ENCODE measurements at places on chromosomes 4 and X.

DNA sequence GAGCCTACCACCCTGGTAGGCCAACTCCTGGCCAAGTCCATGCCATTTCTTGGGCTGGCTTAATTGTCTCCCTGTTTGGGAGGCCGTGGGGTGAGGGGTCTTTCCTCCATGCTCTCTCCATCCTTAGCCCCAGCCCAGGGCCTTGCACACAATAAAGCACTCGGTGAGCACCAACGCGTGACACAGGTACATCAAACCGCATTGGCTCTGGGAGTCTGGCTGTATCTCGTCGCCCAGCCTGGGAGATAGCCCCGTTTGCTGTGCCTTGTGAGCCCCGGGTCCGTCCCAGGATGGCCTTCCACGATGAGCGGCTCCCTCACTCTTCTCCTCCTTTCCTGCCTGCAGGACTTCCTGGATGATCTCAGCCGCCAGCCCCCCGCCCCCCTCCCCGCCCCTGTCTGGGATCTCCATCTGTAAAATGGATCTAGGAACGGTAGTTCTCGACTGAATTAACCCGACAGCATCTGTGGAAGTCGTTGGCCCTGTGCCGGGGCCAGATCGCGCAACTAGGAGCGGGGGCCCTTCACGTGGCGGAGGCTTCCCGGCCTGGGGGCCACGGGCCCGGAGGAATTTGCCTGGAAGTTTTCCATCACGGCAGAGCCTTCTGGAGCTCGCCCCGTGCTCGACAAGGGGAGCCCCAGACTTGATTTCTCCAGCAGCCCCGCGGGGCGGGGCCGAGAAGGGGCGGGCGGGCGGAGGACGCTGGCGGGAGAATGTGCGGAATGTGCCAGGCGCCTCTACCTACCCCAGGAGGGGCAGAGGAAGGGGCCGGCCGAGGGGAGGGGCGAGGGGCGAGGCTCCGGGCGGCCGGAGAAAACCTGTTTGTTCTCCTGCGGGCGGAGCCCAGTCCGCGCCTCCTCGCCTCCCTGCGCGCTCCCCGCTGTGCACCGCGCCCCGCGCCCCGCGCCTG lies at the start of gene ZNF185:
ZNF185 (plus strand) TSS at position 846 of the 910 bp plus-strand sequence. CDS start 16,423 bp downstream, outside the sequence.
- no peak for DNase-seq

GRCh38 chr4:137533855-137534254 lies 1.6 kb upstream of the PCDH18 start:
- no peak for DNase-seq

- no peak for DNase-seq
Observed at GRCh38 chrX:71509289-71509688, 23.6 kb upstream of the OGT start.

DNA sequence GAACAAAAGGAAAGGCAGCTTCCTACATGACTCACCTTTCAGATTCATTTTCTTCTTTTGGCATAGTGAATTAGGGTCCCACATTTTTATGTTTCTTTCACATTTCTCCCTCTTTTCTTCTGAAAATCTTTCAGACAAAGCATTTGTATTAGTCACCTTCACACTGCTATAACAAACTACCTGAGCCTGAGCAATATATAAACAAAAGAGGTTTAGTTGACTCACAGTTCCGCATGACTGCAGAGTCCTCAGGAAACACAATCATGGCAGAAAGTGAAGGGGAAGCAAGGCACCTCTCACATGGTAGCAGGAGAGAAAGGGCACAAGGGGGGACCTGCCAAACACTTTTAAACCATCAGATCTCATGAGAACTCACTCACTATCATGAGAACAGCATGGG lies 36.9 kb downstream of the MAGEA9 start:
- no peak for DNase-seq

DNA sequence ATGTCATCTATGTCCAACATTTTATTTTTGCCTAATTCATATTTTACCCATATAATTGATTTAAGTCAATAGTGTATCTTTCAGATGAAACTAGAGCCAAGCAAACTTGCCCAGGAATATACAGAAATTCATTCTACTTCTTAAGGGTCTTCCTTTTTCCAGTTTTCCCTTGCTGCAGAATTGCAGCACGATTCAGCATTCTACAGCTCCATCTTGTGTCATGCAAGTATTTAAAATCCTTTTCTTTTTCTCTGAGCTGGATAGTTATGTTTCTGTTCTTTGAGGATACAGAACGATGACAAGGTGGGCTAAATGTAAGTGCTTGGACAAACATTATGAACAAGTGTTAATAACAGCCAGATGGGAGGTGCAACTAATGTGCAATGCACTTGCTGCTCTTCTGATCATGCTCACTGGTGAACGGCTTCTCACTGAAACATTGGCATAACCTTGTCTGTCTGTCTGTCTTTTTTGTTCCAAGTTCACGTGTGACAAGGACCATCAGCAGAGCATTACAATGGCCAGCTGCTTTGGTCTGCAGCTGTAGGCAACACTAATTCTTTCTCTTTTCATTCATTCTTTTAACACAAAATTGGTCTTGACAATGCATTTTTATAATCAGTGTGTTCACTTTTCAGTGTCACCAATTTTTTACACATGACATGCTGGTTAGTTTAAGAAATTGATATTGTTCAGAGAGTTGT lies 1821.7 kb downstream of the ARAP2 start:
- DNase-seq: no peak

DNA sequence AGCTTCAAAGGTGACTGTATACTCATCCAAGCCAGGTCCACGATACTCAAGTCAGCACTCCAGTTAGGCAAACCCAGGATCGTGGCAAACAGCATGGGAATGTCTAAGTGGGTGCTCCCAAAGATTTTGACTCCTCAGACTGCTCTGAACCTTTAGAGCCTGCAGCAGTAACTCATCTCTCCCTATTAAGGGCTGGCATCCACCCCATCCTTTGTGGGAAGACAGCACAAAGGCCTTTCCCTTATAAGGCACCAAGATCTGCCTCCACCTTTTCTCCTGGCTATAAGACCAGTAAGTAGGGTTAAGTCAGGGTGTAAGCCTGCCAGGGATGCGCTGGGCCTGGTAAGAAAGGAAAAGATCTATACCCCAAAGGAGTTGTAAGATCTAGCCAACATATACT lies 23.6 kb upstream of the SLC25A43 start:
- DNase-seq: no peak

DNA sequence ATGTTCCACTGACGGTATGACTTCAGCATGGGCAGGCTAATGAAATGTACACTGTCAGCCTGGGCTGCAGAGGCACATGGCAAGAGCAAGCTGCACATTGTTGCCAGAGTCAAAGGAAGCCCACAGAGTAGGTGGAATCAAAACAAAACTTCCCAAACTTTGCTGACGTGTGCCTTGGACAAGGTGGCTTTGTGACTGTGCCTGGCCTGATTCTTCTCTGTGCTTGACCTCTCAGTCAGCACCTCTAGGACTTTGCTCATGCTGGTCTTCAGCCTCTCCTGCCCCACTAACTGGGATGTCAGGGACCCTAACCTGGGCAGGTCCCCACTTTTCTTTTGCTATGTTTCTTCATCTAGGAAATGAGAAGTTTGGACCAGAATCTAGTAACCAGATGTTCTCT lies 40.5 kb upstream of the KIAA1210 start:
- DNase-seq: no peak

GRCh38 chr4:147816382-147817254 lies 84.7 kb downstream of the ARHGAP10 start:
- no peak for DNase-seq

DNA sequence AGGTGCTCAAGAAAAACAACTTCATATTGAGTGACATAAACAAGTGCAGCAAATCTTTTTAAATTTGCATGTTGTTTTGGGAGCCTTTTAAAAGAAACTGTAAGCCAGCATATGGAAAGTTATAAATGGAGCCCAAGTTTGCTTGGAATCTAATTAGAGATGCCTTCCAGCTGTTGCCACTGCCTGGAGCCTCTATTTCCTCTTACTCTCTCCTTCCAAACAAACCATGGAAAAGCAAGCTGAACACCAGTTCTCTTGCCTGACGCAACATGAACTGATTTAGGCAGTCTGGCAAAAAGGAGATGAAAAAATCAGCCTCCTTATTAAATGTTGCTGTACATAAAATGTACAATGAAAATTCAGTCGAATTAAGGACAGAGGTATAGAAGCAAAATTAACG lies 21.5 kb downstream of the ARSJ start:
- no peak for DNase-seq

DNA sequence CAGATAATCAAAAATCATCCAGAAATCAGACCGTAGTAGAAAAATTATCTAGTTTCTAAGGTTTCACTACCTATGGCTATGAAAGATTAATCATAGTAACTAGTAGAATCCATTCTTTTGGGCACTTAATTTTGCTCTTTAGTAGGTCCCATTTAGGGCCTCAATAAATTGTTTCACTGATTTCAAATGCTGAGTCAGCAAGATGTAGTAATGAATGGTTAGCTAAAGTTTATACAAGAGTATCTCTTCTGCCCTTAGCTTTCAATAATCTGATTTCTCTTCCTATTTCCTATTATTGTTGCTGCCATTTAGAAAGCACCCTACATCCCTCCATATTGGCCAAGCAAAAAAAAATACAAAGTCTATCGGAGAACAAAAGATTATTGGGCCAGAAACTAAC lies 283.2 kb upstream of the PCDH10 start:
- no peak for DNase-seq
